ENCODE measurements at places on chromosomes 3 and 15.
A peak's percentile ranks its signal among the peaks of the same experiment; 100 is the strongest.

GRCh38 chr3:12175844-12176453 lies 17.2 kb upstream of the TIMP4 start:
- peak; percentile 84 for DNase-seq

DNA sequence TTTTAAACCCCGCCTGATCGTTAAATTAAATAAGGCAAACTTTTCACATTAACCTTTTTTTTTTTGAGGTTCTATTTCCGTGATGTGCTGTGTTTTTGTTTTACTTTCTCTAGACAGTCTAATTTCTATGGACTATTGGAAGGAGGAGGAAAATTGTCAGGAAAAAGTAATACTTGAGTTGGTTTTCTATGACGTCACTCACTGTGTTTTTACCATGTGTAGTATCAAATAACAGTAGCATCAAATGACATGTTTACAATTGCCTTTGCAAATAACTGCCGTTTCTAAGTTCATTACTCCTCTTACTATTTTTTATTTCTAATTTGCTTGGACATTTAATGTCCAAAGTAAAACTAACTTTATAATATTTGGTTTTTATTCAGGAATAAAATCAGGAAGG lies 32.3 kb downstream of the MYO1E start:
- DNase-seq: no peak

- DNase-seq: no peak
Observed at GRCh38 chr3:54036543-54036942, 85.8 kb upstream of the CACNA2D3 start.

DNA sequence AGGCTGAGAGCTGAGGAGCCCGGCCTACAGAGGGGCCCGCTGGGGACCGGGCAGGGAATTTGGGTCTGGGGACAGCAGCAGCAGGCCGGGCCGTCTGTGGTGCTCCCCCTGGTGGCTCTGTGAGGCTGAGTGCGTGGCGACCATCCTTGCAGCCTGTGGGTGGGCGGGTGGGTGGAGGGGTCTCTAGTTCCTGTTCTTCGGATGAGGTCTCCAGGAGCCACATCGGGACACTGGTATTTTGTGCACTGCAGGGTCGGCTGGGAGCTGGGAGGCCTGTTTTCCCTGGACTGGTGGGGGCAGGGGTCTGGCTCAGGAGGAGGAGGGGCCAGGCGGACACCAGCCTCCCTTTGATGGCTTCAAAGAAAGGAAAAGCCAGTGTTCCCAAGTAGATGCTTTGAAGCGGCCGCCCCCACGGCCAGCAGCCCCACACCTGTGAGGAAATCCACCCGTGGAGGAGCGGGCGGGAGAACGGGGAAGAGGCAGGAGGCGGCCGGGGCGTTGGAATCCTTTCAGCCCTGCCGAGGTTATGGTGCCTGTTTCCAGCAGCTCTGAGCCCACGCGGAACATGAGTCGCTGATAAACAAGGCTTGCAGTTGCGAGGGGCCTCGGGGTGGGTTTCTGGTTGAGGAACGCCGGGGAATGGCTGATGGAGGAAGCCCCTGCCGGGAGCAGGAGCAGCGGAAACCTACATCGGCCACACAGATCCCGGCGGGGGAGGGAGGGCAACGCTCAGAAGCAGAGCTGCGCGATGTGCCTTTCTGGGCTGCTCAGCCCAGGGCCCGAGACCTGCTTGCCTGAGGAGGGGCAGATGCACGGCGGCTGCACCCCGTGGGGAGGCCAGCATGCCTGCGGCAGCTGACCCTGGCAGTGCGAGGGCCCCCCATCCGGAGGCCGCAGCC lies 154.3 kb downstream of the NSMCE3 start:
- DNase-seq: no peak

DNA sequence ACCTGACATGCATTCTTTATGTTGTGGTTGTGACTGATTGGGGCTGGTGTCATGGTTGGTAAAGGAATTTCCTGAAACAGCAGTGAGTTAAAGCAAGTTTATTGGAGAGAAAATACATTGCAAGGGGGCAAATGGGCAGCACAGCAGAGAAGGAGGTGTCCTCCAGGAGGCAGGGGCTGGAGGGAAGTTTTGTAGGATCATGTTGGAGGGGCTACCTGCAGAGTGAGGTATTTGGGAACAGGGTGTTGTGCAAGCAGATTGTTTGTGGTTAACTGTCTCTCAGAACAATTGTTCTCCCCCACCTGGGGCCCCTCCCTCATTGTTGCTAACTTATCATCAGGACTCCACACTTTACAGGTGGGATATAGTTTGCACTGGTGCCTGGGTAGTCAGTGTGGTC lies 196.0 kb downstream of the NSUN3 start:
- no peak for DNase-seq

DNA sequence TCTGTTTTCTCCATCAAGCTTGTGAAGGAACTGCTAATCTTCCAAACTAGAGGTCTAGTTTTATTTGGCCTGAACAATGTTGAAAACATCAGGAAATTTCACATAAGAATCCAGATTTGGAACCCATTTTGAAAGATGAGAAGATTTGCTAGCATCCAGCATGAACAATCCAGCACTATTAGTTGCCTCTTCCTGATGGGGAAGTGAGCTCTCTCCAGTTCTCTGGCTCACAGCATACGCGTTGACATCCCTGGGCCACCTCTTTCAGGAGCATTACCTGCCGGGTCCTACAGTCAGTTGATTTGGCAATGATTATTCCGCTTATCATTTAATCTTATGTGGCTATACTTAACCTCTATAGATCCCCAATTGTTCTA lies 10.9 kb downstream of the GPR87 start:
- DNase-seq: no peak

GRCh38 chr3:129013491-129013891 lies 12.4 kb downstream of the EFCC1 start:
- no peak for DNase-seq

DNA sequence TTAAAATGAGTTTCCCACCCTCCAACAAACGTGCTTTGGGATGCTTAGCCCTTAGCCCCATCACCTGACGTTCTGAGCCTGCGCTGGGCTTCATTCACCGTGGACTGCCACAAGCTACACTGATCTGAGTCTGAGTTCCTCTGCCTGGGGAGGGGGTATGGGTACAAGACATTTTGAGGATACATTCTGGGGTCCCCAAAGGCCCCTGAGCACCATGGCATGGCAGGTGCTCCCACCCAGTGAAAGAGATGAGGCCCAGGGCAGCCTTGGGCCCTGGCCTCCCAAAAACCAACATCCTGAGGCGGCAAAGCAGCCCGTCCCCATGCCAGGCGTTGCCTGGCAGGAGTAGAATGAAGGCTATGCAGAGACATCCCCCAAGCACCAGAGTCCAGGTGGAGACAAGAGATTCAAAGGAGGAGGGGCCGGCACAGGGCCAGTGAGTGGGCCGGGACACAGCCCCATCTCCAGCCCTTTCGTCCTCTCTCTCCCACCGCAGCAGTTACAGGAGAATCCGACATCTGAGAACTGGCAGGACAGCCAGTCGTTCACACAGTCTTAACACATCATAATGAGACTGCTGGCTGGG lies 74.5 kb downstream of the VGLL4 start:
- no peak for DNase-seq

GRCh38 chr3:39473452-39474125 lies 6.1 kb downstream of the MOBP start:
- DNase-seq: no peak

- no peak for DNase-seq
Observed at GRCh38 chr3:15120986-15121385, 22.0 kb upstream of the RBSN start.

GRCh38 chr3:15326037-15326436 lies 6.3 kb downstream of the SH3BP5 start:
- DNase-seq: peak; percentile 69

- no peak for DNase-seq
Observed at GRCh38 chr3:110253794-110254193, 817.8 kb upstream of the NECTIN3 start.

DNA sequence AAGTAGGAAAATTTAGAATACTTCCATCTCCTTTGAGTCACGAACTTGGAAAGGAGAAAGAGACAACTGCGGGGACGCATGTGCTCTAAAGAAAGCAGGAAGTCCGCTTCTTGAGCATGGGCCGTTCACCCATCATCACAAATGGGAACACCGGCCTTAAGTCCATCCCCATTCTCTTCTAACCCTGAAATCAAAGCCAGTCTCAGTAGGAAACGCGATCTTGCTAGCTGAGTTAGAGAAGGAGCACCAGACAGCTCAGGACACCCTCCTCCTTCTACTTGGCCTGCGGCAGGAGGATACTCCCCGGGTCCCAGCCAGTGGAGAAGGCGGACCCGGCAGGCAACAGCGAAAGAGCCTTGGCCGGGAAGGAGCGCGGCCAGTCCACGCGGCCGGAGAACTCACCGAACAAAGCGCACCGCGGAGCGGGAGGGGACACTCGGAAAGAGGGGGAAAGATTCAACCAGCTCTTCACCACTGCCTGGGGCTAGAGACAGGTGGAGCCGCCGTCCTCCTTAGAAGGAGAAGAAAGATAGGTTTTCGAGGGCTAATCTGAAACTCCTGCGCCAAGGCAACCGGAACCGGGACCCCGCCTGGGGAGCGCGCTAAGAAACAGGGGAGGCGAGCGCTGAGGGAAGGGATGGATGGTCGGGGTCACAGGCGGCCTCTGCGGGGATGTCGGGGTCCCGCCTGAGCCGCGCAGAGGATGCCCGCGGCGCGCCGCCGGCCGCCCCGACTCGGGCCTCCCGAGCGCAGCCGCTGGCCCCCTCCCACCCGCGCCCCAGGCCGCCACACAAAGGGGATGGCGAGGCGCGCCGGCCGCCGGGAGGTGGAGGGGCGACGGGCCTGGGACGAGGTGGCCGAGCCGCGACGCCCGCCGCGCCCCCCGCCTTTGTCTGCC lies 818 bp downstream of the SLC4A7 start:
- no peak for DNase-seq

GRCh38 chr3:195818301-195818700 lies 6.6 kb upstream of the MUC4 start:
- DNase-seq: no peak

GRCh38 chr3:43755516-43756200 lies 64.9 kb downstream of the ABHD5 start:
- no peak for DNase-seq

GRCh38 chr3:156642750-156643728 lies 31.4 kb upstream of the TIPARP start:
- DNase-seq: no peak

- no peak for DNase-seq
Observed at GRCh38 chr3:50147447-50147846, 7.7 kb upstream of the SEMA3F start.

GRCh38 chr15:93997071-93997658 lies 234.2 kb upstream of the MCTP2 start:
- no peak for DNase-seq

DNA sequence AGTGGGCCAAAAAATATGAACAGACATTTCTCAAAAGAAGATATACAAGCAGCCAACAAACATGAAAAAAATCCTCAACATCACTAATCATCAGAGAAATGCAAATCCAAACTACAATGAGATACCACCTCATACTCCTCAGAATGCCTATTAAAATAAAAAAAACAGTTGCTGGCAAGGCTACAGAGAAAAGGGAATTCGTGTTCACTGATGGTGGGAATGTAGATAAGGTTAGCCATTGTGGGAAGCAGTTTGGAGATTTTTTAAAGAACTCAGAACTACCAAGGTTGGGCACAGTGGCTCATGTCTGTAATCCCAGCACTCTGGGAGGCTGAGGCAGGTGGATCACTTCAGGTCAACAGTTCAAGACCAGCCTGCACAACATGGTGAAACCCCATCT lies 27.8 kb upstream of the C15orf40 start:
- DNase-seq: no peak

GRCh38 chr15:77327168-77327567 lies 92.7 kb downstream of the PEAK1 start:
- no peak for DNase-seq

DNA sequence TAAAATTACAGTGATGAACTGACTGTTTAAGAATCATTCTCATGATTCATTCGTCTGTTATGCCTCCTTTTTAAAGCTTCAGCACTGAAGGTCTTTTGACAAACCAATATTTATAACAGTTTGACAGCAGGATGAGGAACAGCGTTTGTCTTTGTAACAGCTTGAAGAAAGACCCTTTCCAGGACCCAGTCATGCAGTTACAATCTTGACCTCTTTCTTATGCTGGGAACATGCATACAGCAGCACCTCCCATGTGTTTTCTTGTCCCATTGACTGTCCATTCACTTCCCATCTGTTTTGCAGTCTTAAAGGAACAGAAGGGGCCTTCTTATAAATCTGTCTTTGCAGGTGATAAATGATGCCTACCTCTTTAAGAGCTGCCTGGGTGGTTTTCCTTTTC lies 87.2 kb downstream of the OPA1 start:
- no peak for DNase-seq

- no peak for DNase-seq
Observed at GRCh38 chr15:90807786-90808086, 60.7 kb upstream of the FURIN start.

DNA sequence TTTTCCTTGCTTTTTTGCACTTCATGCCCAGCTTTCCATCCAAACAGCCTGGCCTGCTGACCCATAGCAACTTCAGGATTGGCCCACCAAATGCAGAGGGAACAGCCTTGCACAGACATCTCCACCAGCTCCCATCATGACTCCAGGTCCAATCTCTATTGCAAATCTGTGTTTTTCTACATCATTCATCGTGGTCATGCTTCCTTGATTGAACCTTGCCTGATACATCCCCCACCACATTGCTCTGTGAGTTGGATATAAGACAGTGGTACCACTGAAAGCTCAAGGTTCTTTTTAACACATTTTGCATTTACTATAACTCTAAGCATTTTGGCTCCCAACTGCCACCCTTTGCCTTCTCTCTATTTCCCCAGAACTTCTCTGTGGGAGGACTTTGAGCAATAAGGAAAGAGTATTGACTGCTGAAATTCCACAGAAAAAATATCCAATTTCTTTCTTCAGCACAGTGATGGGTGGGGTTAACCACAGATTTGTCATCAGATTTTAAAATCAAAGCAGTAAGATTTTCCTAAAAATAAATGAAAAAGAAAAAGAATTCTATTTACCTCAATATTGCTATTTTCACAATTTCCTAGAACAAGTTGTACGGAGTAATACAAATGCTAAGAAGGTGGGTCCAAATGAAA lies 114.6 kb upstream of the GALNT15 start:
- no peak for DNase-seq

GRCh38 chr3:4908433-4909156 lies 70.6 kb upstream of the BHLHE40 start:
- DNase-seq: no peak

GRCh38 chr3:188792793-188793192 lies 379.0 kb upstream of the TPRG1 start:
- no peak for DNase-seq

DNA sequence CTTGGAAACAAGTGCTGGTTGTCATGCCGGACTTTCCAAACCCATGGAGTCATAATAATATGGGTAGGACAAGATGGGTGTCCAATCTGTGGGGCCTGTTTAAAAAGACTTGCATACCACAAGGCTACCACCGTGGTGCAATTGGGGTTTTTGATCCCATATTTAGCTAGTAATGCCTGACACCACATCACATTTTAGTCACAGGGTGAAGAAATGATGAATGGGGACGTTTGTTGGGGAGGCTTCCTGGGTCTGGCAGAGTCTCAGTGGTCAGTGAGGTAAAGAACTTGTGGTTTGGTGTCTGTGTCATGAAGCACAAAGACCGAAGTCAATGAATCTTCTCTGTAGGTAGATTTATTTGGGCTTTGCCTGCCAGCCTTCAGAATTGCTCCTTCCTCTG lies 31.0 kb downstream of the P3H2 start:
- DNase-seq: no peak
